ENCODE measurements at places on chromosomes 5 and 9. TPM values are rescaled to one million over a fixed set of nuclear protein-coding genes. Genes with fewer than 3 reads are reported as not detected.

- no peak overlapping the region for H3K4me3 ChIP-seq
- DNase-seq = no peak
- no peaks in the 10 kb centered on the region for H3K36me3 ChIP-seq
- no peaks in the 10 kb centered on the region for H3K27me3 ChIP-seq
- H3K27ac ChIP-seq = no peak overlapping the region
- H3K4me1 ChIP-seq = no peaks in the 10 kb centered on the region
Observed at GRCh38 chr5:137415231-137415681, 83.9 kb downstream of the SPOCK1 start.

GRCh38 chr9:125240649-125240999, 519 bp downstream of the HSPA5 start:
- no peaks in the 10 kb centered on the region for H3K27me3 ChIP-seq
- no peaks in the 10 kb centered on the region for H3K36me3 ChIP-seq
- peak; percentile 54 for DNase-seq
- peak overlapping the region; percentile 94 for H3K4me3 ChIP-seq
- H3K27ac ChIP-seq = peak overlapping the region; percentile 95

GRCh38 chr5:156469636-156470035, 142.7 kb downstream of the SGCD start:
- H3K27ac ChIP-seq = no peak overlapping the region
- H3K27me3 ChIP-seq = no peaks in the 10 kb centered on the region
- H3K36me3 ChIP-seq = no peaks in the 10 kb centered on the region

- H3K27me3 ChIP-seq = no peaks in the 10 kb centered on the region
- H3K27ac ChIP-seq = no peak overlapping the region
- peak; percentile 50 for DNase-seq
- H3K4me3 ChIP-seq = no peak overlapping the region
Observed at GRCh38 chr9:3879726-3880505, 354.1 kb upstream of the RFX3 start.

GRCh38 chr5:15791859-15792258, 291.9 kb downstream of the FBXL7 start:
- no peaks in the 10 kb centered on the region for H3K4me1 ChIP-seq
- H3K4me3 ChIP-seq = no peak overlapping the region
- no peaks in the 10 kb centered on the region for H3K27me3 ChIP-seq
- no peak overlapping the region for H3K27ac ChIP-seq

DNA sequence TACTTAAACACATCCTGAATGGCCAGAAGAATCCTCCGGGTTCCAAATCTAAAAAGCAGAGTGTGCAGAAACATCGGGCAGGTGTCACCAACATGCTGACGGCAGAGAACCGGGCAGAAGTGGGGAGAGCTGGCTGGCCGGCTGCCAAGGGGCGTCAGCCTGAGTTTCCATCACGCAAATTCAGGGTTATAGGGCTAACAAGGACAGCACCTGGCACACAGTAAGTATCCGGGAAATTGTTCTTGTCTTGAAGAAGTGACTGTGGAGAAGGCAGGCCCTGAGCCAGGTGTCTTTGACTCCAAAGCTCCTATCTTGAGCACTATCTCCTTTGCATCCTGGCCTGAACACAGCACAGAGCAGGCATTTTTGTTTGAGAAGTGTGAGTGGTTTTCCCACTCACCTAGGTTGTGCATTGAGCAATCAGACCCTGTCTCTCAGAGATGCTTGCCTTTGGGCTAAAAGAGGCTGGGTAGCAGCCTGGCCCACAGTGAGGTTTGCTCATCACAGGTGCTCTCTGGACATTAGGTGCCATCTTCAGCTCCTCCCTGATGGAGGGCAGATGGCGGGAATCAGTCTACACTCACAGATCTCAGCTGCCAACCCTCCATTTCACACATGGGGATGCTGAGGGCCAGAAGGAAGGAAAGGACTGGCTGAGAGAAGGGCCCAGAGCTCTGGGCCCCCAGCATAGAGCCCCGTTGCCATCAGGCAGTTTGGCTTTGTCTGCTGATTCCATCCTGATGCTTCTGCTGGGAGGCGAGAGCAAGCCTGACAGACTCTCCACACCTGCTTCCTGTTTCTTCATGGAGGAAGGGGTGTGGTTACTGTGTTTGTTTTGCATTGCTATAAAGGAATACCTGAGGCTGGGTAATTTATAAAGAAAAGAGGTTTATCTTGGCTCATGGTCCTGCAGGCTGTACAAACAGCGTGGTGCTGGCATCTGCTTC, 52.8 kb downstream of the WHRN start:
- H3K27ac ChIP-seq = no peak overlapping the region
- no peak overlapping the region for H3K4me3 ChIP-seq
- no peak for DNase-seq
- no peaks in the 10 kb centered on the region for H3K27me3 ChIP-seq
- H3K4me1 ChIP-seq = peaks cover 15% of the 10 kb centered on the region

TMEM174 gene
- not detected for total RNA-seq

DOCK2 gene
- total RNA-seq = 7.6 TPM

Data from body of pancreas (tissue), 4 donors.